Glomerular endothelial cell (primary cell): ENCODE measurements at places on chromosomes 2 and 18. TPM values are rescaled to one million over a fixed set of nuclear protein-coding genes. Genes with fewer than 3 reads are reported as not detected.

DNA sequence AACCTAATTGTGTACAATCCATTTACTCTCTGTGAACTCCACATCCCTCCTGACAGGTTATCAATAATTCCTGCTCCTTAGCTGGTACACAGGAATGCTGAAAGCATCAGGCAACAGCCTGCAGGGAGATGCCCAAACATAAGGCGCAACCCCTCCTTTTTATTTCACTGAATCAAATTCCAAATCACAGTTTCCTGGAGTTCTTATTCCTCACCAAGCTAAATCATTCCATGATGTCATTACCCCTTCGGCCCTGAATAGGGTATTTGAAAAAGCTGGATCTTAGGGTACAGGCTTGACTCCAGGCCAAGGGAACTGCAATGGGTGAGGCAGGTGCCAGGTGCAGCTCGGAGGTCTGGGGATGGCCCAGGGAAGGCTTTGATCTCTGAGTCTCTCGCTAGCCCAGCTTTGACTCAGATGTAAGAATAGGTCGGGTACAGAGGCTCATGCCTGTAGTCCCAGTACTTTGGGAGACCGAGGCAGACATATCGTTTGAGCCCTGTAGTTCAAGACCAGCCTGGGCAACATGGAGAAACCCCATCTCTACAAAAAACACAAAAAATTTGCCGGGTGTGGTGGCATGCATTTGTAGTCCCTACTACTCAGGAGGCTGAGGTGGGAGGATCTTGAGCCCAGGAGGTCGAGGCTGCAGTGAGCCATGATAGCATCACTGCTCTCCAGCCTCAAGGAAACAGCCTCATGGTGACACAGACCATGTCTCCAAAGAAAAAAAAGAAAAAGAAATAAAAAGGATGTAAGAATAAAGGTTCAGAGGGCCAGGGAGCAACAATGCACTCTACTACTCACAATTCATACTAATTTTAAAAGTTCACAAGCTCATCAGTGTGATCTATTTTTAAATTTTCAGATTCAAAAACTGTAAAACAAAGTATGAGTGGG lies 6.8 kb downstream of the FHL2 start:
- no peak for DNase-seq

Gene RPRM
- not detected in 2 replicates for total RNA-seq

DNA sequence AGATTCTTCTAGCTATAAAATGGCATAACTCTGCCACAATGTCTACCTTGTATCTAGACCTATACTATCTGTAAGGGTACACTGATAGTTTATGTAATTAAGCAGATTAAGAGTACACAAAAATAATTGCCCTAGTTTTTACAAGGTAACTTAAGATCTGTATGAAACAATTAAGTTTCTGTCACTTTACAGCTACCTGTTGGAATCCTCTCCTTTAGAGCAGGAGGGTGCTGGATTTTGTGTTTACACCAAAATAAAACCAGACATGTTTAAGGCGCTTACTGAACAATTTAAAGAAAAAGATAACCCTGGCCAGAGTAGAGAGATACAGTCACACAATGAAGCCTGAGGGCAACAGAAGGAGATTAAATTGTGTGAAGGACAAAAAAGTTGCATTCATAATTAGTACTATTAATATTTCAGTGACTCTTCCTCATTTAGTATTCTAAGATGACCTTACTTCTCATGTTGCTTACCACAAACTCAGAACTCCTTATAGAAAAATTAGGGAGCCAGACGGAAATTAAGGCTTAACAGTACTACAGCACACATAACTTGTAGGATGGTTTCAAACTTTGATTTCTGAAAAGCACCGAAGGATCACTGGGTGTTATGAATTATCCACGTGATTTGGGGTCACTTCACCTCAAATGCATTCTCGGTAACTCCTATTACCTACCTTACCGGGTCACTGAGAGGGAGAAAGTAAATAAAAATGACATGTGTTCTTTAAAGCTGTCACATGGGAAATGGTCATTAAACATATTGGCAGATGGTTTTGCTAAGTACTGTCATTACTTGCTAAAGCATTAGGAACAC lies 1.0 kb downstream of the DARS1 start:
- no peak for DNase-seq

Gene BOLA3
- 60.6 and 63.8 TPM in 2 replicates for total RNA-seq

GRCh38 chr2:178947006-178947405 lies 102.9 kb downstream of the CCDC141 start:
- no peak for DNase-seq
